SK-N-SH treated with all-trans-retinoic acid at 6 μM for 48 hours (cell line): ENCODE measurements at places on chromosomes 1 and 21.

GRCh38 chr1:32701421-32701911 lies 1.1 kb downstream of the SYNC start:
- peak; percentile 9 for ATAC-seq

- ATAC-seq = no peak
These were observed 36.2 kb downstream of the HIVEP3 start for GRCh38 chr1:41882486-41882885.

GRCh38 chr21:36751383-36751782 lies 52.5 kb downstream of the SIM2 start:
- no peak for ATAC-seq

DNA sequence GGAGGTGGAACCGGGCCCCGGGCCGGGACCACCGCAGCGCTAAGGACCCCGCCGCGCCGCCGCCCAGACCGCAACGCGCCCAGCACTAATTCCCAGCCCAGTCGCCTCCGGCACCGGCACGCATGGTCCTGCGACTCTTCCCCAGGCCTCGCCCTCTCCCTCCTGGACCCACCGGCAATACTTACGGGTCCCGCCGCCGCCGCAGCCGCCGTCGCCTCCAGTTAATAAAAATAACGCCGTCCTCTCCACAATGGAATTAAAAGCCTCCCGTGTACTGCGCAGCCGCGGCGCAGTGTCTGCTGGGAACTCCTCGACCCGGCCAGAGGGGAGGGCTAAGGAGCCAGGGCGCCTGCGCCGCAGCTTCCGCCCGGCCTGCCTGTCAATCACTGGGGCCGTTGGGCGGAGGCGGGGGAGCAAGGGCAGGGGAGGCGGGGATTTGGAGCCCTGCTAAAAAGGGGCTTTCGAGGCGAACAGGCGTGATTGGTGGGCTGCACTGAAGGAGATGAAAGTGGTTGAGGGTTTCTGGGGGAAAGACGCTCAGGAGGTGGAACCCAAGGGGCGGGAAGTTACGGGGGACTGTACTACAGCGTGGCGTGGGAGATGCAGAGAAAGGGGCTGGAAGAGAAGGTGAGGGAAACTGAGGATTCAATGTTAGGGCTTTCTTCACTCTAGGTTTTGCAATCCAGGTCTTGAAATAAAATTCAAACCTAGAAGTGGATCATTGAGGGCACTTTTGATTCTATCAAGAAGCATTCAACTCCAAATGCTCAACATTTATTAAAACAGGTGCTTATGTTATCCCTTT lies at the start of gene ZNF281:
Gene ZNF281 (minus strand): TSS at position 276 of the 805 bp plus-strand sequence. CDS start 331 bp downstream, outside the sequence.
- peak; percentile 99 for ATAC-seq

GRCh38 chr1:57854436-57854835 lies 430.6 kb upstream of the DAB1 start:
- peak; percentile 47; the same call in 2 of the 3 replicates for ATAC-seq

DNA sequence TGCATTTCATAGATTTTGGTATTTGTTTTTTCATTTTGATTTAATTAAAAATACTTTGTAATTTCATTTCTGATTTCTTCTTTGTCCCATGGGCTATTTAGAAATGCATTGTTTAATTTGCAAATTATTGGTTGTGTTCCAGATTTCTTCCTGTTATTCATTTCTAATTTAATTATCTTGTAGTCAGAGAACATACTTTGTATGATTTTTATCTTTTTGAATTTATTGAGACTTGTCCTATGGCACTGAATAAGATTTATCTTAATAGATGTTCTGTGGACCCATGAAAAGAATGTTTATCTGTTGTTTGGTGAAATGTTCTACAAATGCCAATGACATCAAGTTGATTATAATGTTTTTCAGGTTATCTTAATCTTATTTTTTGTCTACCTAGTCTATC lies 16.1 kb upstream of the TRABD2B start:
- ATAC-seq = no peak

- no peak for ATAC-seq
These were observed 15.3 kb upstream of the TTC34 start for GRCh38 chr1:2816786-2817185.

- ATAC-seq = no peak
These were observed 15.1 kb downstream of the EVI5 start for GRCh38 chr1:92769856-92770255.

DNA sequence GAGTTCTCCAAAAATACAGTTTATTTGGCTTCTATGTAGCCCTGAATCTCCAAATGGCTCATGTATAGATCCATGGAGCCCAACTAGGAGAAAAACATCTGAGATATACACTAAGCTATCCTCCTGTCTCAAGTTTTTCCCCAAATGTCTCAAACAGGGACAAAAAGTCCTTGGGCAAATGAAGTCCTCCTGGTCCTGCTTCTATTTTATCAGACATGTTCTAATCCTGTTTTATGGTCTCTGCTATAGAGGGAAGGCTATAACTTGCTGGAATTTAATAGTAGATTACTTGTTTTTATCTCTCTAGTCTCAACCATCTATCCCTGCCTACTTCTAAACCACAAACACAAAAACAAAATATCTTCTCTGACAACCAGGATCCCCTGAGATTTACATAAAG lies 26.9 kb downstream of the CRP start:
- no peak for ATAC-seq

- no peak for ATAC-seq
These were observed 9.9 kb upstream of the KLF18 start for GRCh38 chr1:44151332-44151731.

- ATAC-seq = no peak
These were observed 53.0 kb upstream of the CPLANE2 start for GRCh38 chr1:16289959-16290358.

- no peak for ATAC-seq
These were observed 13.5 kb downstream of the SLC35D1 start for GRCh38 chr1:67040405-67040804.

GRCh38 chr1:184191181-184191621 lies 139.7 kb downstream of the TSEN15 start:
- ATAC-seq = no peak

DNA sequence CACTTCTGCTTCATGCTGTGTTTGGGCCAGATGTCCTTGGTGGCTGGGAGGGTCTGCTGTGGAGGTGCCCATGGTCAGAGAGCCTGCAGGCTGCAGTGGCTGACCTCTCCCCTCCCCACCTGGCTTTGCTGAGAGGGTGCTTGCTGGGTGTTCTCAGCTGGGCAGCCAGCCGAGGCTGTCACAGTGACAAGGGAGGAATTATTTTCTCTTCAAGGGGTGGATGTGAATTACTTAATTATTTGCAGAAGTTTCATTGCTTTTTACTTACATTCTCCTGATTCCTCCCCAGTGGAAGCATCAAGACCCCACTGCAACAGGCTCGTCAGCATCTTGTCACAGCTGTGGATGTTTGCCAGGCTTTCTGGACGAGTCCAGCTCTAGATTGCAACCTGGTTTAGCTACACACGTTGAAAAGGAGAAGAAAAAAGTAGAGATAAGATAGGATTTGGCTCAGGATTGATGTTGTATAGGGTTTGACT lies 70.3 kb downstream of the GALNT2 start:
- no peak for ATAC-seq
